ENCODE measurements at places on chromosomes 6 and 20. TPM values are rescaled to one million over a fixed set of nuclear protein-coding genes. Genes with fewer than 3 reads are reported as not detected.

- no peak for DNase-seq
Observed at GRCh38 chr6:28117386-28118050, 6.9 kb upstream of the ZSCAN16 start.

DNA sequence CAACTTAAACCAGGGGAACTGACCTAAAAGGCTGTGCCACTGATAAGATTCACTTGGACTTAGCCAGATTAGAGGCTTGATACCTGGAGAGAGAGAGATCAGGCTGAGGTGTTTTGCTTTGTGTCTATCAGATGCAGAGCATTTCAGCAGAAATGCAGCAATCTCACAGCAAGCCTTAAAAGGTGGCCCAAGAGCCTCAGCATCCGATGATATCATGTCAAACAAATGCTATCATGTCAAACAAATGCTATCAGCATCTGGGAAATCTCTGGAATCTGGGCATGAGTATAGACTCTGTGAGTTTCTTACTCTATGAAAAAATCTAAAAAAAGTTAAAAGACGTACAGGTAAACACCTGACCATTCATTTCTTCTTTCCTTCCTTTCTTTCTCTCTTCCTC lies 718.9 kb downstream of the EYS start:
- no peak for DNase-seq

DNA sequence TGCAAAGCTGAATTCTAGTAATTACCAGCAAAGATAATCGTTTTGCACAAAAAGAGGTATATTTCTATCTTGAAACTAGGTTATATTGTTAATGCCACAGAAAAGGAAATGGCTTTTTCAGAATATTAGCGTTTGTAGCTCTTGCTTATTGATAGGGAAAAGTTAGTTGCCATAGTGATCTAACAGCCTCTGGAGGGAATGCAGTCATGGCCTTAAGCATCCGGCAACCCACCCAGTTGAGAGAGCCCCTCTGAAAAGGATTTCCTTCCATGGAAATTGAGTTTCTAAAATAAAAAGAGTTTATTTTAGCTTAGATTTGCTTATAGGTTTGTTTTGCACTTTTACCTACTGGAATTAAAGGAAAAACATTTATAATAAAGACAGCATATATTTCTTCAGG lies 224.5 kb downstream of the BCKDHB start:
- no peak for DNase-seq

DNA sequence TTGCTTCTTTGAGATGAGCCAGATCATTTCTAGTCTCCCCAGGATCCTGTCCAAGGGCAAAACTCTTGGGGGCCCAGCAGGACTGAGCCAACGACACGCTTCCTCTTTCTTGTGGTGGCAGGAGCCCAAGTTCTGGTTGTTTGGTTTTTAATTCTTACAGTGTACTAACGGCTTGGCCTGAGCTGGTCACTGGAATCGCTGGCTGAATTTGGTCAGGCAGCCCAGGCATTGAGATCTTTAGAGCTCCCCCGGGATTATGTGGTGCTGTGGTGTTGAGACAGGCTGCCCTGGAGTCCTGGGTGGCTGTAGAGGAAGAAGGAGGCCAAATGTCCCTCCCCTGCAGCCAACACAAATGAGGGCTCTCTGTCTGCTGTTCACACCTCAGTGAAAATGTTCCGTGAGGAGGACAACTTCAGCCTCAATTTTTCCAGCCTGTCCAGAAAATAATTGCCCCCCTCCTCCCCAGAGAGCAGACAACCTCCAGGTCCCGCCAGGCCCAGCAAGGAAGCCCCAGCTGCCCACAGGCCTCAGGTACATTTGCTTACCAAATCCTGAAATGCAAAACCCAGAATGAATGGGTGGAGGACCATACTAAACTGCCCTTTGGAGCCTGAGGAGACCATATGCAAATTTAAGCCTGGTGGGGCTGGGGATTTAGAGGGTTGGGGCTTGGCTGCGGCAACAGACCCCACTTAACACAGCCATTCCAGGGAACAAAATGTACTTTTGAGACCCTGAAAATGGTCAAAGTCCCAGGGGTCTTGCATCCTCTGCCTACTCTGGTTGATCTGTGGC lies 23.6 kb downstream of the BNIP5 start:
- DNase-seq, result no peak

Gene CRISP3
- total RNA-seq, result 117 TPM

Measured in ureter (tissue), 1 donor.